Right cardiac atrium (tissue), 5 donors: ENCODE measurements at places on chromosomes 7 and 10. TPM values are rescaled to one million over a fixed set of nuclear protein-coding genes. Genes with fewer than 3 reads are reported as not detected.

- DNase-seq: no peak
These were observed 417.6 kb downstream of the GLRX3 start for GRCh38 chr10:130553826-130554225.

C10orf67 gene
- total RNA-seq: 0.18 TPM

DNA sequence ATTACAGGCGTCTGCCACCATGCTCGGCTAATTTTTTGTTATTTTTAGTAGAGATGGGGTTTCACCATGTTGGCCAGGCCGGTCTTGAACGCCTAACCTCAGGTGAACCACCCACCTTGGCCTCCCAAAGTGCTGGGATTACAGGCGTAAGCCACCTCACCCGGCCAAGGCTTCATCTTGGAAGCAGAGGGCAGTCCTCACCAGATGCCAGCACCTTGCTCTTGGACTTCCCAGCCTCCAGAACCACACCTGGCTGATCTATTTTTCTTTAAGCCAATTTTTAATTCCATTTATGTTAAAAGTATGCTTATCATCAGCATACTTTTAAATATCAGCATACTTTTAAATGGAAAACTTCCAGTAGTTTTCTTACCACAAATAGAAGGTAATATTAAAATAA is 12.2 kb downstream of the ANXA7 start:
- DNase-seq: no peak

DNA sequence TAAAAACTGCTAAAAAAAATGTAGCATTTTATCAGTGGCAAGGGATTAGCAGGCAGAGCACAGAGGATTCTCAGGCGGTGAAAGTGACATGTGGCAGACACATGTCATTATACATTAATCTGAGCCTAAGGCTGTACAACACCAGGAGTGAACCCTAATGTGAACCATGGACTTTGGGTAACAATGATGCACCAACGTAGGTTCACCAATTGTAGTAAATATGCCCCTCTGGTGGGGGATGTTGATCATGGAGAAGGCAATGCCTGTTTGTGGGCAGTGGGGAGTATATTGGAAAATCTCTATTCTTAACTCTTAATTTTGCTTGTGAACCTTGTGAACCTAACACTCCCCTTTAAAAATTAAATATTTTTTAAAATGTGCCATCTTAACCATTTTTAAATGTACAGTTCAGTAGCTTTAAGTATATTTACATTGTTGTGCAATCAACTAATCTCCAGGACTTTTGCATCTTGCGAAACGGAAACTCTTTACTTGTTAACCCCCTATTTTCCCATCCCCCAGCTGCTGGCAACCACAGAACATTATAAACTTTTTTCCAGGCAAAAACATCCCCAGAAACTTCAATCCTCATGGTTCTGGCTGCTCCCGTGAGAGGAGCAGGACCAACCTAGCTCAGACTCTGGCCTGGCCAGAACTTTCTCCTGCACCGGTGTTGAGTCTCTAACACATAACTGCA is 29.9 kb downstream of the LRRC20 start:
- DNase-seq: no peak

SLC12A9 gene
- total RNA-seq: 10.9 TPM

DNA sequence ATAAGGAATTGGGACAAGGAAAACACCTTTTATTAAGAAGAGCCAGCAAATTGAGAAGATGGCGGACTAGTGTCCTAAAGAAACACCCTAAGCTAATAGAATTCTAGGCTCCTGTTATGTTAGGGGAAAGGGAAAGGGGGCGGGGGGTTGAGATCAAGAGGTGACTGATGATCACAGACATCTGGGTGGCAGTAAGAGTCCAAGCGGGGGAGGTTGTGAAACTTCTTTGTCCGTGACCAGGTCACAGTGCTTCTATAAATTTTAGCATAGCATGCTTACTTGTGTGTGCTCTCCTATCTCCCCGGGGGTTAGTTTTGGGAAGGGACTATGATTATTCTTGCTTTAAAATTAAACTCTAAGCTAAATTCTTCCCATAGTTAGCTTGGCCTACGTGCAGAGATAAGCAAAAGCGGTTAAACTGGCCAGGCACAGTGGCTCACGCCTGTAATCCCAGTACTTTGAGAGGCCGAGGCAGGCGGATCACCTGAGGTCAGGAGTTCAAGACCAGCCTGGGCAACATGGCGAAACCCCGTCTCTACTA is 262.1 kb downstream of the SKIDA1 start:
- DNase-seq: no peak

DNA sequence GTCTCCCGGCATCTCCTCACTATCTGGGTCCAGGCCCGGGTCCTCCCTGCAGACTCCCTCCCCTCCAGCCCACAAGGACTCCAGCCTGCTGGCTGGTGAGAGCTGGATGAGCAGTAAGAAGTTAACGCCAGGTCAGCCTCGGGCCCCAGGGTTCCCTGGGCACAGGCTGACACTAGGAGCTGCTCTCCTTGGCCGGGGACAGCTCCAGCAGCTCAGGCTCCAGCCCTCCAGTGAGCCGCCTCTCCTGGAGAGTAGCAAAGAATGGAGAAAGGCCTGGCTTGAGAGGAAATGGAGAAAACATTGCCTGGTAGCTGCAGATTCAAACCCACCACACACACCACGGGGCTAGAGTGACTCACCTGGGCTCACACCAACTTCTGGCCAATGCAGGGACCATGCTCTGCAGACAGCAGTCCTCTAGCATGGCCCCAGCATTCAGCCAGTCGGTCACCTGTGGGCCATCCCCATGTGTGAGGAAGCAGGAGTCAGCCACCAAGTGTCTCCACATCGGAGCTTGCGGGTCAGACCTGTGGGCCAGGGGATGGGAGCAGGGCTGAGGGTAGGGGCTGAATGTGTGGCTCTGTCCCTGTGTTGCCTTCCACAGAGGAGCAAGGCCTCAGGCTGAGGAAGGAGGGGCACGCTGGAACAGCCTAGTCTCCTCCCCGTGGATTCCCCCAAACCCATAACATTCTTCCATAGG is 6.5 kb downstream of the SAP25 start:
- no peak for DNase-seq

ATP6V0E2 gene
- total RNA-seq: 113 TPM
